ENCODE measurements at places on chromosomes 7 and 10. TPM values are rescaled to one million over a fixed set of nuclear protein-coding genes. Genes with fewer than 3 reads are reported as not detected.
A peak's percentile ranks its signal among the peaks of the same experiment; 100 is the strongest.

DNA sequence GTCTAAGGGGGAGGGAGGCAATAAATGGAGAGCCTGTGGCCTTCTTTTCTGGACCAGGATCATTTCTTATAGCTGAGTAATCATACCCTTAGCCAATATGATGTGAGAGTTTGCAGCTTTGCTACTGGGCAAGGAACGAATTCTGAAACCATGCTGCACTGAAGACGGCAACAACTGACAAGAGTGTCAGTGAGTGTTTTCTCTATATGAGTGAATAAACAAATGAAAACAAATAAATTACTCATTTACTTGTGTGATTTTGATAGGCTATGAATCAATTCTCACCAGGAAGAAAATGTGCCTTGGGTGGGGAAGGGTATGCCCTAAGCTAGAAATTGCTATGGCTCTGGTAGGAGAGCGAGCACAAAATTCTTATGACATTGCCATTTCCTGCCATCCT, 79.4 kb upstream of the LRRN3 start:
- no peak for DNase-seq

DNA sequence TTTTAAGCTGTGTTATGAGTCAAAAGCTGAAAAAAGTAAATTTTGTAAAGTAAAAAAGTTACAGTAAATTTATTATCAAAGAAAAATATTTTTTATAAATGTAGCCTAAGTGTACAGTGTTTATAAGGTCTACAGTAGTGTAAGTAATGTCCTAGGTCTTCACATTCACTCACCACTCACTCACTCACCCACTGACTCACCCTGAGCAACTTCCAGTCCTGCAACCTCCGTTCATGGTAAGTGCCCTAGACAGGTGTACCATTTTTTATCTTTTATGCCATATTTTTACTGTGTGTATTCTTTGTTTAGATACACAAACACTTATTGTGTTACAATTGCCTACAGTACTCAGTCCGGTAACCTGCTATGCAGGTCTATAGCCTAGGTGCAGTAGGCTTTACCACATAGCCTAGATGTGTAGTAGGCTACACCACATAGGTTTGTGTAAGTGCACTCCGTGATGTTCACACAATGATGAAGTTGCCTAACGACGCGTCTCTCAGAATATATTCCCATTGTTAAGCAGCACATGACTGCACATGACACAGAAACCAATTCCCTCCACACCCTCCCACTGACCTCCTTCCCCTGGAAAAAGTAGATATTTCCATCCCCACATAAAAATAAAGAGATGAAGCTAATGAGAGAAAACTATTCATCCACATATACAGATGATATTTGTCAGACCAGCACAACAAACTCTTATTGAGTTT, 44.8 kb upstream of the FGL2 start:
- DNase-seq = no peak

GRCh38 chr10:102757323-102757722, 13.6 kb downstream of the WBP1L start:
- no peak for DNase-seq

DNA sequence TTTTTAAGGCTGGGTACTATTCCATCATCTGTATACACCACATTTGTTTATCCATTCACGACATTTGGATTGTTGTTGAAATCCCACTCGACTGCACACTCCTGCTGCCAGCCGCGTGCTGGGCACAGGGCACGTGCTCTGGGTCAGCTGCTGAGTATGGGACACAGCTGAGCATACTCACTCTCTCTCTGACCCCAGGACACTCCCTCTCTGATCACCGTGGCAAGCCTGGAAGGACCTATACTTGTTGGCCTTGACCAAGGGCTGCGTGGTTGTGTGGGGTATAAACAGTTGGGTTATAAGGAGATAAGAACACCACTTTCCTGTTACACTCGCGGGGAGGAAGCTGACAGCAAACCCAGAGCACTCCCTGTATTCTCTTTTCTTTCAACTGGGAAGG, 153.0 kb upstream of the RHEB start:
- DNase-seq = no peak

DNA sequence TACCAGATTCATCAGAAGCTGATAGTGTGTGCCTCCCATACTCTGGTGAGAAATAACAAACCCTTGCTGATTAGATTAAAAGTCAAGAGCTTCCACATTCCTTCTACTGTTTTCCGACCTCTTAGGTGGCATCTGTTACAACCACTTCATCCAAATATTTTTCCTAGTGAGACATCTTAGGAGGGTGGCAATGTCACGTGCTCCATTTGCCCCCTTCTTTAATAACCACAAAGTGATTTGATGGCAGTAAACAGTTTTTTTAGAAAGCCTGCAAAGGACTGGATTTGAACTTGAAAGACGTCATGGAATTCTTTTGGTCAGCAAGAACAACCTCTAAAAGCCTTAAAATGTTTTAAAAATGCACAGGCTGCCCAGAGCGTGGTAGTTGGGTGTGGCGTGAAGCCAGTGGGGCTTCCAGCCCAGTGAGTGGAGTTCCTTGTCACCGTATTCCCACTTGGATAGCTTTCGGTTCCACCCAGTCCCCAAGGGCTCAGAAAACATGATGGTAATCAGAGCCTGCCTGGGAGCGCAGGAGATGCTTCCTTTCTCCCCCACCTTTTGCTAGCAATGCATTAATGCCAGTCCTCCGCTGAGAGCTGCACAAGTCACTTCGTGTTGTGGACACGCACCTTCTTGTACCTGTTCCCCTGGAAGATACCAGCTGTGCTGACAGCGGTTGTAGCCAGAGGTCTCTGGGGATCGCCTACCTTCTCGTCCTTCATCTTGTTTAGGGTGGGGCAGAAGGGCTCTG, 256.4 kb downstream of the KIAA1217 start:
- no peak for DNase-seq

- DNase-seq = no peak
These were observed 512 bp downstream of the FAM24B start for GRCh38 chr10:122878799-122879338.

DNA sequence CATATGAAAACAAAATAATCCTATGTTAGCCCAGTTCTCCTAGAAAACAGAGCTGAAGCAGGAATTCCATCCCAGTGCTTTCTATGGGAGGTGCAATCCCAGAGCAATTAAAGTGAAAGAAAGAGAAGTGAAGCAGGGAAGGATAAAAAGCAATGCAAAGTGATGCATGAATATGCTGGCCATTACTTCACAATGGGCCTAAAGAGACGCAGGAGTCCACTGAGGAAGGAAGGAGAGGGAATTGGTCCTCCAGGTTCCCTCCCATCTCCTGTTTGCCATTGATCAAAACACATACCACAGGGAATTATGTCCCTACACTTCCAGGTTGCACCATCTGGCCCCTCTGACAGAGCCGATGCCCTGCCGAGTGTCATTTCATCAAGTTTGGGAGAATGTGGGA, 392.2 kb upstream of the NFE2L3 start:
- no peak for DNase-seq

- DNase-seq = peak; percentile 92
These were observed 10.4 kb downstream of the TNS3 start for GRCh38 chr7:47571331-47572093.

DNA sequence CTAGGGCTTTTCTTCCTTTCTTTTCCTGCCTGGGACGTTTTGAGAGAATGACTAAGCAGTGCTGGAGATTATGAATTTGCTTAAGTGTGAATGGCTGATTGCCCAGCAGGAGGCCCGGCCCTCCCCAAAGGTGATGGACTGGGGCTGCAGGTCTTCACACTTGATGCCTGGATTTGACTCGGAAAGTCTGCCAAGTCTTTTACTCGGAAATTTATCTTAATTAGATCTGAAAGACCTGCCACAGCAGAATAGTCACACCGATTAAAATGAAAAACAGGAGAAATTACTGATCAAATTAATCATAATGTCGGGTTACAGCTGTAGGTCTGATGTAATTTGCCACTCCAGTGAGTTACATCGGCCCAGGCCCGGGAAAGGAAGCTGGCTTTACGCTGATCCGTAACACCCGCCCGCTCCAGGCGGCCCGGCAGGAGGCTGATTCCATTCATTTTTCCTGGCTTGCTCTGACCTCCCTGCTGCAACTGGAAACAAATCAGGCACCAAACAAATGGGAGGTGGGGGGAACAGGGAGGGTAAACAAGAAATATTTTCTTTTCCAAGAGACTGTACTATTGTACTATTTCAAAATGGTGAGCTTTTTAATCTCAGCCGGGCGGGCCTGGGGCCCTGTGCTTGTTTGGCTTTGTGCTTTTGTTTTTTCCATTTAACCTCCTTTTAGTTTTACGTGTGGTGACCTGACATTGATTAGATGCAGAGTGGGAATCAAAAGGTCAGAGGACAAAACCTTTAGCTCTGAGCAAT, 212.4 kb upstream of the YAE1 start:
- peak; percentile 48 for DNase-seq

DNA sequence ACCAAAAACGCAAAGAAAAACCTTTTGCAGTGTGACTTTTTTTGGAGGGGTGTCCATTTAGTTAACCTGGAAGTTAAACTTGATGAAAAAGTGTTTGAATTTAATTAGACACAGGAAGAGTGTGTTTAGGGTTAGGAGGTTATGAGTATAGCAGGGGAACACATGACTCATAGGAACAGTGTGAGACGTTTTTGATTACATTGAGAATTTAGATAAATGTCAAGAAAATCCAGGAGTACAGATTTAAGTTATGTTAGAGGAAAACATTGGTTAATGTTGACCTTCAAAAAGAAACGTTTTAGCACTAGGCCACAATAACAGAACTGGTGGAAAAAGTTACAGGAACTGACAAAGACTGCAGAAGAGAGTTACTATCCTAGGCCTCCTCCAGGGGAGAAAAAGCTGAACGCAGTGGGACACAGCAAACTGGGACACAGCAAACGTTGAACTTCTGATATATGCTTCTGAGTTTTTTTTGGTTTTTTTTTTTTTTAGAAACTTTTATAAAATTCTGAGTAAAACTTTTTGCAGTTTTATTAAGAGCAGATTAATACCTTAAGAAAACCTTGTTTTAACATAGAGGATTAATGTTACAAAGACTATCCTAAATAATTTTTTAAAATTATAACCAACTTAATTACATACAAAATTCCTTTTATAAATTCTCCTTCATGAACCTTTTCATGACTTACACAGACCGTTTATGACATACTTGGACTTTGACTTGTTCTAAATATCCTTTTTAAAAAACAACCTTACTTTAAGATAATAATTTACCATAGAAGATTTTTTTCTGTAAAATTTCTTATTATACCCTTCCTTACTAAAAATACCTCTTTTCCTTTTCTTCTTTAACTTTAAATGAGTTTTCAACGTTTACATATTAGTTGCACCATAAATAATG, 22.2 kb downstream of the LANCL2 start:
- no peak for DNase-seq

- DNase-seq = no peak
These were observed 204.7 kb upstream of the KLF14 start for GRCh38 chr7:130938661-130939060.

DNA sequence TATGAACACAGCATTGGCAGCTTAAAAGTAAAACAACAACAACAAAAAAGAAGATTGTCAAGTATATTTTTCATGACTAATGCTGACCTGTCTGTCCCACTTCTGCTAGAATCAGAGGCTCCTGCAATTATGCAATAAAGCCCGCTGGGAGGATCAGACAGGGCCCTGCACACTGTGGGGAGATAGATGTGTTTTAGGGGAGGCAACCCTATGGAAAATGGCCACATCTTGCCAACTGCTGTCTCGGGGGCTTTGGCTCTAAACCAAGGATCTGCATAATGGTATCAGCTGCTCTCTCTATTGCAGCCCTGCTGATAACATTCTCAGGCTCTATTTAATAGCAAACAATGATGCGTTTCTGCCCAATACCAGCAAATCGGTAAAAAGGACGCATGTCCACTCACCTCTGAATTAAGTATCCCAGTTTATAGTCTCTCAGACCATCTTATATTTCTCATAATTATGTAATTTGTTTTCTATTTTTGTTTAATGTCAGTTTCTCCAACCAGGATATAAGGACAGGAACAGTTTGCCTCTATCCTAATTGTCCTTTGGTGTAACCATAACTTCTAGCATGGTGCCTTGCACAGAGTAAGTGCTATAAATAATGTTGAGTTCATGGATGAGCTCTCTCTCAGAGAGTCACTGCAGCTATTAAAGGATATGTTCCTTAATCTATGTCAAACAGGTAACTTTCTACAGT, 15.3 kb upstream of the PRKAR2B start:
- no peak for DNase-seq

DNA sequence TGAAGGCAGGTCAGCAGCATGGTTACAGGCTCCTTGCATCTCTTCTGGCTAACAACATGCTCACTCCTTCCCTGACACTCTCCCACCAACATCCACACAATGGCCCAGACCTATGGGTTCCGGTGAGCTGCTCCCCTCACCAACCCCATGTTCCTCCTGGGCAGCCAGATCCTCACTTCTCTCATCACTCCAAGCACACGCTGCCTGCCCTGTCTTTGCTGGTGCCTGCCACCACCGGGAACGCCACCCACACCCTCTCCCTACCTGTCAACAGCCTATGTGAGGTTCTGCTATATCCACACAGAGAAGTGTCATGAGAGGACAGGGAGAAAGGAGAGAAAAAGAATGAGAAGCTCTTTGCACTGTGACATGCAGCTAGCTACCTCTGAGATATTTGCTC, 14.6 kb downstream of the PARP12 start:
- DNase-seq = peak; percentile 57

GRCh38 chr10:102601639-102602038, 42.6 kb upstream of the TRIM8 start:
- no peak for DNase-seq

GRCh38 chr7:1247527-1248041, 14.9 kb downstream of the UNCX start:
- no peak for DNase-seq

DNA sequence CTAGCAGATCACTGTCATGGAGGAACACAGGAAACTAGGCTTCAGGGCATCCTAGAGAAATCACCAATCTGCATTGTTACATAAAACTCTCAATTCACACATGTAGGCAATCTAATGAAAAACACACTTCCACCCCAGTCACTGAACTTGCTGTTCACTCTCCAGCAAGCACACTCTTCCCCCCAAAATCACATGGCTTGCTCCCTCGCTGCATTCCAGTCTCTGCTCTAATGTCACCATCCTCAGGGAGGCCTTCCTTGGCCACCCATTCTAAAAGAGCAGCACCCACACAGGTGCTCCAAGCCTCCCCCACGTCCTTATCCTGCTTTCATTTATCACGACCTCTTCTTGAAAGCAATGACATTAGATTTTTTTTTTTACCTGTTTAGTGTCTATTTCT, 19.6 kb downstream of the CUL2 start:
- DNase-seq = no peak

DNA sequence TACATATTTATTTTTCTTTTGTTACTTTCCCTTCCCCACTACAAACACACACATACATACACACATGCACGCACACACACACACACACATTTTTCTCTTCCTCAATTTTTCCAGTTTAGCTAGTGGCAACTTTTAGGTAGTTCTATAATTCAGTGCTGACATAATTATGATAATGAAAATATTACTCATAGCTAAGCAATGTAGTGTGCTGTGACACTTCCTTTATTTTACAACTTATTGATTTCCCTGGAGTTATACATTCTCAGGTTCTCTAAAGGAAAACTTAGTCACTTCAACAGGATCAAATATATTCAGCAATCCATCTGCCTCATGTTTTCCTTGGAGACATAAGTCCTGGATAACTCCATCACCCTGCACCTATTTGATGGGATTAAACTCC, 151.6 kb downstream of the CACNA2D1 start:
- no peak for DNase-seq

GRCh38 chr7:29177963-29178600, 16.5 kb upstream of the CHN2 start:
- peak; percentile 57 for DNase-seq

AGAP5 gene
- 3.5 TPM for total RNA-seq

TRPV6 gene
- total RNA-seq = not detected

TEX47 gene
- total RNA-seq = not detected

PILRA gene
- 3.6 TPM for total RNA-seq

ADAM22 gene
- 1.3 TPM for total RNA-seq

ZNF783 gene
- total RNA-seq = 4.0 TPM

DENND11 gene
- 8.6 TPM for total RNA-seq

PROSER2 gene
- 0.97 TPM for total RNA-seq
